D721Med (cell line): ENCODE measurements at places on chromosomes 3 and 15.
A peak's percentile ranks its signal among the peaks of the same experiment; 100 is the strongest.

GRCh38 chr15:40243126-40243810, 4.4 kb downstream of the PAK6 start:
- no peak for DNase-seq

DNA sequence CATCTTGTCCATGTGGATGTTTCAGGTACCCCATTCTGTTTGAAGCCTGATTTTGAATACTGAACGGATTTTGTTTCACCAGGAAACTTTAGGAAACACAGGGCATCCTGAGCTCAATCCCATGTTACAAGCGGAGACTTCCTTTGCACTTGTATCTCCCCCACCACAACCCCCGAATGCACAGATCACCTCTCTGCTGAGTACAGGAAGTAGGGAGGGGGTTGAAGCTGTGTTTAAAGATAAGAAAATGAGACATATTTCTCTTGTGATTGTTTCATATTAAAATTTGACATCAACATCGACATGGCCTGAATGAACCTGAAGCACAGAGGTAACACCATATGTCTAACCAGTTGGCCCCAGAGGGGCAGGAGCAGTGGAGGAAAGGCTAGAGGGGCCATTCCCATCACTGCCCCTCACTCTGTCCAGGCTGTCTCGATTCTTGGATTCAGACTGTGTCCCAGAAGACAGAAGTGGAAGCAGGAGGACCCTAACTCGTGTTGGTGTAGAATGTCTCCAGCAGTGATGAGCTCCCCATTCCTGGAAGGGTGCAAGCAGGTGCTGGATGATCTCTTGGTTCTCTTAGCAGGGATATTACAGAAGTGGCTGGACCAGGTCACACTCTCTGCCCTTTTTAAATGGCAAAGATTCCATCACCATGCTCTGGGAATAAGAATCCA, 59.6 kb upstream of the IQSEC1 start:
- no peak for DNase-seq

DNA sequence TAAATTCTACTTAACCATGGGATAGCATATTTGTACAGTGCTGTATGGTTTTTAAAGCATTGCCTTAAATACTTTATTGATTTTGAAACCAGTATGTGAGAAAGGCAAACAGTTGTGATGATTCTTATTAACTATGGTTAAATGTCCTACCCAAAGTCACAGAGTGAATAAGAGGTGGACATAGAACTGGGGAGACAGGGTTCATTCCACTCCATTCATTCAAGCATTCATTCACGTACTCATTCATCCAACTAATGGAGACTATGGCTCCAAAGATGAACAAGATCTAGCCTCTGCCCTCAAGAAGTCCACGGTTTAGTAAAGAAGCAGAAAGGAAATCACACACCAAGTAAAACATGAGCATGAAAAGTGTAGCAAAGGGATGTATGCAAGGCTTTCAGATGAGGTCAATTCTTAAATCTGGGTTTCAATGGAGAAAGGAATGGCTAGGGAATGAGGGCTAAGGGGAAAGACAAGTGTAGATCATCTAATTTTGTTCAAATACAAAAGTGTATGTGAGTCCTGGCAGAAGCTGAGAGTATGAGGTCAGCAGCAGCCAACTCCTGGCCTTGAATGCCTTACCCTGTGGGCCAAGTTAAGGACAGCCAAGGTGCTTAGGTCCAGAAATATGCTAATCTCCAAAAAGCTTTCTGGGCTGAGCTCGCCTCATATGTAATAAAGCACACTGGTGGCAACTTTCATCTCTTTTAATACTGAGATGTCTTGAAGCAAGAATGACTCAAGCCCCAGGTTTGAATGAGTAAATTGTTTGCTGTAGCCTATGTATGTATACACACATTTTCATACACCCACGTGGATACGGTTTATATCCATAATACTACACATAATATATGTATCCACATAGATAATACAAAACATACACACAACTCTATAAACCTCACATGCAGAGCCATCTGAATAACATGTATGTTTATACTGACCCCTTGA, 4.3 kb downstream of the TNIK start:
- no peak for DNase-seq

DNA sequence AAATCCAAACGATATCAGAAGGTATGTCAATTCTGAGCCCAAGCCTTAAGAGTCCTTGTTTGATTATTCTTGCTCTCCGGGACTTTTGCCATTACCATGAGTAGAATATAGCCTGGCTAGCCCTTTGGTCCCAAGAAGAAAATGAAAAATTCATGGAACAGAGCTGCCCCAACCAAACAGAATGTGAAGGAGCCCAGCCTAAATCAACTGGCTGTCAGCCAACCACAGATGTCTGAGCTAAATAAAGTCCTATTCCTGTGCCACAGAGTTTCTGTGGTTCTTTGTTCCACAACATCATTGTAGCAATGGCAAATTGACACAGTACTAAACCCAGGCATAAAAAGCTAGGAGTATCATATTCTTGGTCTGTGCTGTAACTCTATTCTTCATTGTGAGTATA, 185.2 kb downstream of the CPNE4 start:
- no peak for DNase-seq

GRCh38 chr3:17579289-17580031, 163.0 kb downstream of the TBC1D5 start:
- DNase-seq, result no peak

- no peak for DNase-seq
Observed at GRCh38 chr3:9373465-9373864, 10.6 kb downstream of the THUMPD3 start.

GRCh38 chr15:65612616-65612946, 1.6 kb upstream of the INTS14 start:
- DNase-seq, result no peak

DNA sequence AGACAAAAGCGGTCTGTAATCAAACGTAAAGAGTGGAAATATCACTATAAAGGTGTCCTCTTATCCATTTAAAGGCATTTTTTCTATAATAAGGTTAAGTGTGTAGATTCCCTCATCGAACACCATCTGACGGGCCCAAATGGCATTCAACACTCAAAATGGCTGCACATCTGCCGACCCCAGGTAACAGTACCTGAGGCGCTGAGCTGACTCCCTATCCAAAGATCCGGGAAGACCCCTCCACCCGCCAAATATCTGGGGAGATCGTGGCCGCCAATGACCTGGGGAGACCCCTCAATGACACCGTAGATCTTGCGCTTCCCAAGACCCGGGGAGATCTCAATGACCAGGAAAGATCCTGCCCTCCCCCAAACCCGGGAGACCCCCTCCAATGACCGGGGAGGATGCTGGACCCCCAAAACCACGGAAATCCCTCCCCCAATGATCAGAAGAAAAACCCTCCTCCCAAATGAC, 476 bp downstream of the IP6K2 start:
- DNase-seq, result no peak

GRCh38 chr3:129473769-129474152, 33.7 kb downstream of the IFT122 start:
- DNase-seq, result no peak

- DNase-seq, result no peak
Observed at GRCh38 chr3:195302431-195302830, 31.5 kb upstream of the XXYLT1 start.

GRCh38 chr3:61966200-61966599, 404.8 kb downstream of the PTPRG start:
- no peak for DNase-seq

- no peak for DNase-seq
Observed at GRCh38 chr3:38370149-38370548, 23.6 kb downstream of the XYLB start.

GRCh38 chr3:188931531-188931930, 240.2 kb upstream of the TPRG1 start:
- no peak for DNase-seq

DNA sequence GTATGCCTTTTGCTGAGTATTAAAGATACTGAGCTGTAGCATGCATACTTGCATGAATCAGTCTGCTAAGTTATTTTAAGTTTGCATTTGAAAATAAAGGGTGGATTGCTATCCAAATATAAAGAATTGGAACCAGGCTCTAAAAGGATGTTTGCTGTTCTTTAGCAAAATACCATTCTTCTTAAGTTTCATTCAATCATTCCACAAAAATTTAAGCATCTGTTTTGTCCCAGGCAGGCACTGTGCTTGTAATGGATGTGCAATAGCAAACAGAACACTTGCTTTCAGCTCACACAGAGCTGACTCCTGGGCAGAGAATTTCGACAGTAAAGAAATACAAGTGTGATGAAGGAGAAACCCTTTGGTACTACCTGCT, 151.1 kb downstream of the PGPEP1L start:
- no peak for DNase-seq

- no peak for DNase-seq
Observed at GRCh38 chr15:45150997-45151396, 21.2 kb downstream of the DUOX1 start.

DNA sequence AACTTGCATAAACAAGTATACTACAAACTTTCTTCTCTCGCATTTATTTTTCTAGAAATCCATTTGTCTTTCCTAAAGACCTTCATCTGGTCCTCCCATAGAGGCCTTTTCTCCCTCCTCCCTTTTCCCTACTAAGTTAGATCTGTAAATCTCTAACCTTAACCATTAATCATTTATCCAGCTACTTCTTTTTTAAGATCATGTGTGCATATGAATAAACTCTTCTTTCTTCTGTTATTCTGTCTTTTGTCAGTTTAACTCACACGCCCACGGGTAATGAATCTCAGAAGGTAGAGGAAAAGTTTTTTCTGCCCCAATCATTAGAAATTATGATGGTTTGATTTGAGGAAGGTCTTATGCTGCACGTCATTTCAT, 48.7 kb upstream of the FHIT start:
- DNase-seq, result no peak

GRCh38 chr3:192422997-192423342, 304.4 kb downstream of the FGF12 start:
- DNase-seq, result no peak

- DNase-seq, result no peak
Observed at GRCh38 chr15:78272776-78273175, 8.4 kb downstream of the DNAJA4 start.

GRCh38 chr3:16338999-16339398, 74.0 kb downstream of the OXNAD1 start:
- DNase-seq, result no peak

DNA sequence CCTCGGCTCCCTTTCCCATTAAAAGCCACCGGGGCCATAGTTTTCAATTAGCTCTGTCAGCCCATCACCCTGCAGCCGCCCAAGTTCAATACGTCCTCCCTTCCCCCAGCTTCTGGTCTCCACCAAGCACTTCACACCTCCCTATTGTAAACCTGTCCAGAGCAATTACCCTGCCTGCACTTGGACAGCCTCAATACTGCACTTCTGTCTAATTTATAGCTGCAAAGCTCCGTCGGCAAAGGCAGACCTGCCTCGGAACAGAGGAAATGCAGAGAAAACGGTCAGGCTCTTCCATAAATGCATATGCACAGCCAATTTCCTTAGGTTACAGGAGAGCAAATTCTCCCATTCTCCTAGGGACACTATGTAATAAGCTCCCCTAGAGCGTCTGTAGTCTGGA, 21.9 kb downstream of the LRIG1 start:
- DNase-seq, result no peak

GRCh38 chr3:46693038-46693891, at the start of gene ALS2CL:
Gene ALS2CL, minus strand, starts transcription at chr3:46693679. Its CDS starts 4,239 bp downstream, at chr3:46689440.
- peak; percentile 56 for DNase-seq

- DNase-seq, result no peak
Observed at GRCh38 chr3:176870451-176870850, 326.8 kb downstream of the TBL1XR1 start.

DNA sequence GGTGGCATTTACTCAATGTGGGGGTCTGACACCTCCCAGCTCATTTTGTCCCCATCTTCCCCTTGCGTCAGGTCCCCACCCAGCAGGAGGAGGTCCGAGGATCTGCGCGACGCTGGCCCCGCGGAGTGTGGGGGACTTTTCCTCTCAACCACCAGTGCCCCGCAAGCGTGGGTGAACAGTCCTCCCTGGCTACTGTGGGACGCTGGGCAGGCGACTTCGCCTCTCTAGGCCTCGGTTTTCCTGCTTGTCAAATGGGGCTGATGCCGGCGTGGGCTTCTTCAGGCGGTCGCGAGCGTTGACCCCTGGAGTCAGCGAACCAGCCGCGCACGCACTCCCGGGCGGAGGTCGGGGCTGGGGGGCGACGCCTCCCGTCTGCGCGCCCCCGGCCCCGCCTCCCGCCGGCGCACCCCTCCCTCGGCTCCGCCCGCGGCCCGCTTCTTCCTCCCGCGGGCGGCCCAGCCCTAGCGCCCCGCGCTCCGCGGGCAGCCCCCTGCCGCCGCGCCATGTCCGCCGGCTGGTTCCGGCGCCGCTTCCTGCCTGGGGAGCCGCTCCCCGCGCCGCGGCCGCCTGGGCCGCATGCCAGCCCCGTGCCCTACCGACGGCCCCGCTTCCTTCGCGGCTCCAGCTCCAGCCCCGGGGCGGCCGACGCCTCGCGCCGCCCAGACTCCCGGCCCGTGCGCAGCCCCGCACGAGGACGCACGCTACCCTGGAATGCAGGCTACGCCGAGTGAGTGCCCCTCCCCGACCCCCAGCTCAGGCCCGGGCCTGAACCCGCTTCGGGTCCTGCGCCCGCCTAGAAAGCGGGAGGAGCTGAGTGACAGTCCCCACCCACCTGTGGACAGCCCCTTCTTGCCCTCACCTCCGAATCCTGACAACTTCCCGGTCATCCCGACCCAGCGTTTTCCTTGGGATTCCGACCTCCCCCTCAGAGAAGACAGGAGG, at the start of gene PPM1M:
PPM1M (plus strand) TSS at position 438 of the 942 bp plus-strand sequence; CDS start at position 504, 66 bp downstream.
- peak; percentile 71 for DNase-seq

GRCh38 chr3:71057526-71057894, 526.0 kb downstream of the FOXP1 start:
- DNase-seq, result no peak

DNA sequence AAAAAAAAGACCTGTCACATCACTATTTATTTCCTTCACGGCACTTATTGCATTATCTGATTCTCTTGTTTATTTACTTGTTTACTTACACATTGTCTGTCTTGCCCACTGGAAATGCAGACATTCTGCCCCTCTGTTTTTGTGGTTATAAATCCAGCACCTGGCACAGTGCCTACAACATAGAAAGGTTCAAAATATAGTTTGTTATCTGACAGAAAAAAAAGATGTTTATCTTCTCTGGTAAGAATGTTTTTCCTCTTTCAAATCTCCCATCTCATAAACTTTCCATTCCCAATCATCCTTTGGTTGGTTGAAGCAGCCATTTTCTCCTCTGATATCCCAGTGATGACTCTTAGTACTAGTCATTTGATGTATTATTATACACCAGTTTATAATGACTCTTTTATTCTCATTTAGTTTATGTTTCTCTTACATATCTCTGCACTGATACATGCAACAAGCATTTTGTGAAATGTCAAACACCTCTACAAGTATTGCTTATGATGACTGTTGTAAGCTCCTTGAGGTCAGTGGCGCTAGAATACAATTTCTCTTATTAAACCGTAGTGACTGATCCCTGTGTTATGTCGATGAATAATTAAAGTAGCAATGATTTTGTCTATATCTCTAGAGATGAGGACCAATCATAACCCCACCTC, 398.4 kb upstream of the TBL1XR1 start:
- DNase-seq, result no peak
